Spleen (tissue), 13 donors: ENCODE measurements at places on chromosomes 7 and 10. TPM values are rescaled to one million over a fixed set of nuclear protein-coding genes. Genes with fewer than 3 reads are reported as not detected.
A peak's percentile ranks its signal among the peaks of the same experiment; 100 is the strongest.

SNCG gene
- total RNA-seq: 69.4 TPM

FZD1 gene
- 3.4 TPM for total RNA-seq

VAX1 gene
- not detected for total RNA-seq

GPR26 gene
- not detected for total RNA-seq

- no peak overlapping the region for H3K27ac ChIP-seq
- no peak overlapping the region for H3K4me3 ChIP-seq
- DNase-seq: no peak
- H3K27me3 ChIP-seq: no peaks in the 10 kb centered on the region
- H3K36me3 ChIP-seq: peaks cover 29% of the 10 kb centered on the region
Observed at GRCh38 chr7:155755026-155755425, 57.2 kb downstream of the SHH start.

INSIG1 gene
- total RNA-seq: 31.9 TPM

- no peaks in the 10 kb centered on the region for H3K27me3 ChIP-seq
- no peaks in the 10 kb centered on the region for H3K36me3 ChIP-seq
- no peak overlapping the region for H3K27ac ChIP-seq
- no peaks in the 10 kb centered on the region for H3K4me1 ChIP-seq
Observed at GRCh38 chr10:29968585-29968984, 90.8 kb downstream of the JCAD start.

CYP3A4 gene
- not detected for total RNA-seq

UNCX gene
- not detected for total RNA-seq

LDB3 gene
- 0.43 TPM for total RNA-seq

DNA sequence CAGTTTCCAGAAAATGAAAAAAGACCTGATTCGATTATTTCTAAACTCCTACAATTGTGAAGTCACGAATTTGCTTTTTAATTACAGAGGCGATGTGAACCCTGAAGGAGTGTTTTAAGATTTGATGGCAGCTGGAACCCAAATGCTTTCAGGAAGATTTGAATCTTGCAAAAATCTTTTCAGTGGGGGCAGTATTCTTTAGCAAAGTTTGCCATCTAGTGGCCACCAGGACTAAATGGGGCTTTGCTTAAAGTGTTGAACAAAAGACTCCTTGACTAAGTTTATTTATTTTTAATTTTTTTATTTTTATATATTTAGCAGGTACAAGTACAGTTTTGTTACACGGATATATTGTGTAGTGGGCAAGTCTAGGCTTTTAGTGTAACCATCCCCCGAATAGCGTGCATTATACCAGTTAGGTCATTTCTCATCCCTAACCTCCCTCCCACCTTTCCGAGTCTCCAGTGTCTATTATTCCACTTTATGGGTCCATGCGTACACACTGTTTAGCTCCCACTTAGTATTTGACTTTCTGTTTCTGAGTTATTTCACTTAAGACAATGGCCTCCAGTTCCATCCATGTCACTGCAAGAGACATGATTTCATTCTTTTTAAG lies 98.8 kb downstream of the CACNB2 start:
- no peaks in the 10 kb centered on the region for H3K4me1 ChIP-seq
- H3K27me3 ChIP-seq: no peaks in the 10 kb centered on the region
- no peaks in the 10 kb centered on the region for H3K36me3 ChIP-seq
- H3K27ac ChIP-seq: no peak overlapping the region
- DNase-seq: no peak

DNA sequence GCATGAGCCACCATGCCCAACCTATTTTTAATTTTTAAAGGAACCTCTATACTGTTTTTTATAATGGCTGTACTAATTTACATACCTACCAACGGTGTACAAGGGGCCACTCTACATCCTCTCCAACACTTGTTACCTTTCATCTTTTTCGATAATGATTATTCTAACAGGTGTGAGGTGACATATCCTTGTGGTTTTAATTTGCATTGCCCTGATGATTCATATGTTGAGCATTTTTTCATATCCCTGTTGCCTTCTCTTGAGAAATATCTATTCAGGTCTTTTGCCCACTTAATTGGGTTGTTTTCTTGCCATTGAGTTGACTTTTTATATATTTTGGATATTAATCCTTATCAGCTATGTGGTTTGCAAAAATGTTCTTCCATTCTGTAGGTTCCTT lies 167.0 kb downstream of the CTTNBP2 start:
- no peak overlapping the region for H3K4me3 ChIP-seq
- H3K36me3 ChIP-seq: no peaks in the 10 kb centered on the region
- no peak overlapping the region for H3K27ac ChIP-seq
- no peaks in the 10 kb centered on the region for H3K4me1 ChIP-seq
- H3K27me3 ChIP-seq: no peaks in the 10 kb centered on the region

DNA sequence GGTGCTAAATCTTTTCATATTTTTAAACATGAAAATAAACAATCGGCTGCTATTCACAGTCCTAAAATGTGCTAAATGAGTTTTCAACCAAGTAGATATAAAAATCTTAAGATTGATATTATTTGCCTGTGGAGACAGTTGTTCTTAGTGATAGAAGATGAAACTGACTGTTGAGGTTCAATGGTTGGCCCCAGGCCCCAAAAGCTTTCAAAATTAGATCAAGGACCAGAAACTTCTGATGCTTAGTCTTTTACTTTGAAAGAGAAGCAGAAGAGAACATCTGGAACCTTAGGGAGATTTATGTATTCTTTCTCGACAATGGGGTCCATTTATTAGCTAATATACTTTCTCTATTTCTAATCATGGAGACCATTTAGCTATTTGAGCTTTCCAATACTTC lies 155.8 kb downstream of the REEP3 start:
- peaks cover 6% of the 10 kb centered on the region for H3K4me1 ChIP-seq
- no peaks in the 10 kb centered on the region for H3K36me3 ChIP-seq
- DNase-seq: no peak
- H3K4me3 ChIP-seq: no peak overlapping the region
- H3K27ac ChIP-seq: no peak overlapping the region

CTNNA3 gene
- 2.4 TPM for total RNA-seq

DNA sequence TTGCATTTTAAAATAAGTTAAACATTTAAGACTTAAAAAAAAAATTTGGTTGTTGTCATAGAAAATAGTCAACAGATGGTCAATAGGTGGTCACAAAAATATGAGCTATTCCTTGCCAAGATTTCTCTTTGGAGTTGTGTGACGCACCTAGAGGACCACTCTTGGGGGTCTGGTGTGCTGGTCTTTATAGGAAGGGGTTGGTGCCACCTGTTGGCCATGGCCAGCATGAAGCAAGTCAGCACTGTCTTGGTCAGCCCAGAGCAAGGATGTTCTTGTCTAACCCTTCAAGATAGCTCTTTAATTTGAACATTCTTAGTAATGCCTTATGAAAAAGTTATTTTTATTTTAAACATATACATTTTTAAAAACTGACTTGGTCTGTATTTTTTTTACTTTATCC lies 267.9 kb upstream of the CNTNAP2 start:
- no peak overlapping the region for H3K4me3 ChIP-seq
- H3K36me3 ChIP-seq: no peaks in the 10 kb centered on the region
- no peaks in the 10 kb centered on the region for H3K27me3 ChIP-seq
- H3K27ac ChIP-seq: no peak overlapping the region

DNA sequence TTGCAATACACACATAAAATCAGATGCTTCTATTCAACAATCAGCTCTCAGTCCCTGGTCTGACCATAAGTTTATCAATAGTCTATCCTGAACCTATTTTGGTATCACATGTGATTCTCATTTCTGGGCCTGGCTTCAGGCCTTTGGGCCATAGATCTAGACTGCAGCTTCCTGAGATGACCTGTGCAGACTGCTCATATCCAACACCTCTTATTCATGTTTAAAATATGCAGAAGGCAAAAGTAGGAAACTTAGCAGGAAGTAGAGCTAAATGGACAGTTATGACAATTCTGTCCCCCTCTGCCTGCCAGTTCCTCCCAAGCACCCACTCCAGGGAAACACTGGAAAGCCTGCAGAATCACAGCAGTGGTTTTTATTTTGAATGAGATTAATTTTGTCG lies 53.3 kb downstream of the C7orf25 start:
- no peaks in the 10 kb centered on the region for H3K36me3 ChIP-seq
- no peak overlapping the region for H3K4me3 ChIP-seq
- DNase-seq: no peak
- no peak overlapping the region for H3K27ac ChIP-seq
- H3K4me1 ChIP-seq: peaks cover 10% of the 10 kb centered on the region

DNA sequence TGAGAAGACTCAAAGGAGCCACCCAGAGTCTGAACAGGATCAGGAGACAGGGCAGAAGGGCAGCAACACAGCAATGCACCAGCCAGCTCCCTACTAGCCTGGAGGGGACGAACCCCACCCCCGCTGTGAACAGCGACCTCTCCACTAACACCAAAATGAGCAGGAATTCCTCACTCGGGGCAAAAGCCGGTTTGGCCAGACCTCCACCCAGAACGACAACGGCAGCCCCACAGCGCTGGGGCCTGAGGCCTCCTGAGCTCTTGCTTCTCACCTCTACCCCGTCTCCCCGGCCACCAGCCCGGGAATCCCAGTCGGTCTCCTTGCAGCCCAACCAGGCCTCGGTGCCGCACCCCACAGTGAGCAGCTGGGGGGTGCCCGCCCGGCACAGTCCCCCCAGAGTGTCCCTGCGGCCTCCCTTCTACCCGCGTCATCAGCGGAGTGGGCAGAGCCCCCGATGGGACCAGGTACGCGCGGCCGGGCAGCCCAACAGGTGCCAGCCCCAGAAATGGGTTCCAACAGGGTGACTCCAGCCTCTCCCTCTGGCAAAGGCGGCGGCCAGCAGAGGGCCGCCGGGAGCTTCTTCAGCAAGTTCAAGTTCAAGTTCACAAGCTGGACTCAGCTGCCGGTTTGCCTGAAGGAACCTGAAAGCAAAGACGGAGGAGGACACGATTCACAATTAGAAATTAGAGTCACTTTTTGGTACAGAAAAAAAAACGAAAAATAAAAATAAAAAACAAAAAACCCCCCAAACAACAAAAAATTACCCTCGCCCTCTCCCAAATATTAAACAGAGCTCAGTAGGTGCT lies 129.0 kb downstream of the MARCHF5 start:
- H3K36me3 ChIP-seq: no peaks in the 10 kb centered on the region
- no peaks in the 10 kb centered on the region for H3K4me1 ChIP-seq
- peaks cover 6% of the 10 kb centered on the region for H3K27me3 ChIP-seq
- peak; percentile 77 for DNase-seq

C10orf71 gene
- not detected for total RNA-seq

DNA sequence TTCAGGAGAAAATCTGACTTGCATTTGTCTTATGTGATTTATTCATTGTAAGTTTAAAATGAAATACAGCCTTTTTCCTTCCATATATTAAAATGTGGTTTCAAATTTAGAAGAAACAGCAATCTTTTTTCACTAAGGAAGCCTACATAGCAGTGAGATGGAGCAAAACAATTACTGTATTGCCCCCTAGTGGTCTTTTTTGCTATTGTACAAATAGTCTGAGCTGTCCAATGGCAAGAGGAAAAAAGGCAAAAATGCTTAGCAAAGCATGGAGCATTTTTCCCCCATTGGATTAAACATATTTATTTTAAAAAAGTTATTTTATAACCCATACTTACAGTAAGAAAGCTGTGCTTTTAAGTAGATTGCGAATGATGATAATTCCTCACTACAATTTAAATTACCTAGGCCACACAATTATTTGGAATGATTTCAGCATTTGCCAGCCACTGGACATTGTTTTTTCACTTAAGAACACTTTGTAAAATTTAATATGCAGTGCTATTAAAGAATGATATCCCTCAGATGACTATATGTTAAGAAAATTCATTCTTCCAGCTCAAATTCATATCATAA lies 119.5 kb downstream of the CPED1 start:
- no peak overlapping the region for H3K27ac ChIP-seq
- DNase-seq: no peak
- H3K4me3 ChIP-seq: no peak overlapping the region
